ENCODE measurements at places on chromosomes 5 and 9.

DNA sequence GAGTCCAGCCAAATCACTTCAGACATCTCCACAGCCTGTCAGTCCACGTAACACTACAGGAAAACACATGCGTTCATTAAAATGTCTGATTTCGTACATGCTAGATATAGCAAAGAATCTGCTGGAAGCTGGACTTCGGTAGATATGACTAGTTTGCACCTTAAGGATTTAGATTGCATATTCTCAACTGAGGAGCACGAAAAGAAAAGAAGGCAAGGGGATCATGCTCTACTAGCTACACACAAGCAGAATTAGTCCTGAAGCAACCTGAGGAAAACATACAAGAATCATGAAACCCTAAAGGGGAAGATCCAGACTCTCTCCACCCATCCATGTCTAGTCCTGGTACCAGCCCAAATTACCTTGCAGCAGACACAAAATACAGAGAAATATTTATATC lies 36.1 kb upstream of the SSBP2 start:
- no peak for DNase-seq

DNA sequence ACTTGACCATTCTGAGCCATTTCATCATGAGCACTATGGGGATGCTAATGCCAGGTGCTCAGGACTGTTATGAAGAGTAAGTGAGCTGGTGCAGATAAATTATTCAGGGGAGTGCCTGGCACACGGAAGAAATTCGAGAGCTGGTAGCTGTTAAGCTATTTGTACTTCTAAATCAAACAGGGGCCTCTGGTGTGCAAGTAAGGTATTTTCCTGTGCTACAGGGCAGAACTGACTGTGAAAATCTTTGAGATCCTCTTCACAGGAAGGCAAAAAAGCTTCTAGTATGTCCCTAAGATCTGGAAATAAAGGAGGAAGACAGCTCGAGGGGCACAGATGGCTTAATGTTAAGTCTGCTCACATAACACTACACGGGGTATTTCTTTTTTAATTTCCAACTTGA lies 106.3 kb upstream of the SPOCK1 start:
- DNase-seq, result no peak

DNA sequence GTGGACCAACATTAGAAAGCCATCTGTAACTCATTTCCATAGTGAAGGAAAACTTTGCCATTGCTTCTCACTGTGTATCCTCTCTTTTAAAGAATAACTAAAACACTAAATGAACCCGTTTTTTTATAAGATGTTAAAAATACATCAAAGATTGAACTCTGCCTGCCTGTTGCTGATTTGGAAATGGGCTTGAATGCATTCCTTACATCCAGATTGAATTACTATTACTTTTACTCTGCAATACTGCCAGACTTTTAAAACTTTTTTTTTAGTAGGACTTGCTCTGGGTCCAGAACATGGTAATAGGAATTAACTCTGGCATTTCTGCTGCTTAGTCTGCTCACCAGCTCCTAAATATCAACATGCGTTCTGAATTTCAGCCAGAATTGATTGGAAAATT lies 176.8 kb upstream of the PAPPA start:
- DNase-seq, result no peak

GRCh38 chr5:73437777-73438644 lies 10.6 kb downstream of the FOXD1 start:
- DNase-seq, result no peak

DNA sequence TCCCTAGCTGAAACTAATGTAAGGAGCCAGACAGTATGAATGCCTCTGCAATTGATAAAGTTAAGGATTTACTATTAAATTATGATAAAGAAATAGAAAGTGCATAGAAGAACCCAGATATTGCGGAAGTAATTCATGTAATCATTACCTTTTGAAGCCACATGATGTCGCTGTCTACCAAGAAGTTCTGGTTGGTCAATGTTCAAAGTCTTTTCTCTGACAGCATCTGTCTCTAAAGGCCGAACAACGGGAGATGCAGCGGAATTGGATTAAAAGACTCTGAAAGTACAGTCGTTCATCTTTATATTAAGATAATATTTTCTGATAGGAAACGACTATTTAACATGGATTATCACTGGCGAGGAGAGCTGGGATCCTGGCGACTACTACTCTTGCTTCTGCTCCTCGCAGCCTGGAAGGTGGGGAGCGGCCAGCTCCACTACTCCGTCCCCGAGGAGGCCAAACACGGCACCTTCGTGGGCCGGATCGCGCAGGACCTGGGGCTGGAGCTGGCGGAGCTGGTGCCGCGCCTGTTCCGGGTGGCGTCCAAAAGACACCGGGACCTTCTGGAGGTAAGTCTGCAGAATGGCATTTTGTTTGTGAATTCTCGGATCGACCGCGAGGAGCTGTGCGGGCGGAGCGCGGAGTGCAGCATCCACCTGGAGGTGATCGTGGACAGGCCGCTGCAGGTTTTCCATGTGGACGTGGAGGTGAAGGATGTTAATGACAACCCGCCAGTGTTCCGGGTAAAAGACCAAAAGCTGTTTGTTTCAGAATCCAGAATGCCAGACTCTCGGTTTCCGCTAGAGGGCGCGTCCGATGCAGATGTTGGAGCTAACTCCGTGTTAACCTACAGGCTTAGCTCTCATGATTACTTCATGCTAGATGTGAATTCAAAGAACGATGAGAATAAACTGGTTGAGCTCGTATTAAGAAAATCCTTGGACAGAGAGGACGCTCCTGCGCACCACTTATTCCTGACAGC lies at the start of gene PCDHA8:
Gene PCDHA8 (plus strand): TSS at position 210 of the 985 bp plus-strand sequence. CDS start 135 bp downstream, at position 345.
- no peak for DNase-seq

GRCh38 chr9:89790542-89791109 lies 185.8 kb downstream of the GADD45G start:
- DNase-seq, result no peak
